ENCODE measurements at places on chromosomes 13 and 19.

- peak; percentile 84 for DNase-seq
Measured at GRCh38 chr19:1076951-1077350, 10.0 kb downstream of the ARHGAP45 start.

DNA sequence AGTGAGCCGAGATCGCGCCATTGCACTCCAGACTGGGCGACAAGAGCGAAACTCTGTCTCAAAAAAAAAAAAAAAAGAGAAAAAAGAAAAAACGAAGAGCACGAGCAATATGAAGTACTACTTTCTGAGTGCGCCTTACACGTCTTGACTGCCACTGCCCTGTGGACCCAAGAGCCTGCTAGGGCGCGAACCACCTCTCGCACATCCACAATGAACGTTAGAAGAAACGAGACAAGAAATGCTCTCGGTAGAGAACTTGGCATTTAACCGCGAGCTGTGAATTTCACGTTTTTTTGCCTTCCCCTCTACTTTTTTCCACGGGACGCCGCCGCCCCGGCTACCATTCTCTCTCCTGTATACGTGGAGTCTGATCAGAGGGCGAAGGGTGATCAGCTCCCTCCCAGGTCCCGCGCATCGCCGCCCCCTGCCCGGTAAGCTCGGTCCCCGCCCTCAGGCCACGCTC lies 454 bp downstream of the TIMM44 start:
- no peak for DNase-seq

DNA sequence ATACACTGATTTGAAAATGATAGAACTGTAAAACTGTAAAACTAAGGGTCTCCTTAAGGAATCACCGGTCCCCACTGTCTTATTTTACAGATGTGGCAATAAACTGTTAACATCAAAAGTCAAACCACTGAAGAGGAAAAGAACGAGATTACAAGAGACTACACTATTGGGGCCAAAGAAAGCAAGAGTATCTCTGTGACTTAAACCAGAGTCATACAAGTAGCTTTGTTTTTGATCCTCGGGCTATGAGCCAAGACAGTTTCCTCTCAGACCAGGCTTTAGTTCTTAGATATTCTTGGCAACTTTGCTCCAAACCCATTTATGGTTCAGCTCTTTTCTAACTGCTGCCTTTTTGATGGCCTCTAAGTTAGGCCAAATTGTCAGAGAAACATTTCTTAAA lies 113.8 kb downstream of the TBC1D4 start:
- DNase-seq, result no peak

DNA sequence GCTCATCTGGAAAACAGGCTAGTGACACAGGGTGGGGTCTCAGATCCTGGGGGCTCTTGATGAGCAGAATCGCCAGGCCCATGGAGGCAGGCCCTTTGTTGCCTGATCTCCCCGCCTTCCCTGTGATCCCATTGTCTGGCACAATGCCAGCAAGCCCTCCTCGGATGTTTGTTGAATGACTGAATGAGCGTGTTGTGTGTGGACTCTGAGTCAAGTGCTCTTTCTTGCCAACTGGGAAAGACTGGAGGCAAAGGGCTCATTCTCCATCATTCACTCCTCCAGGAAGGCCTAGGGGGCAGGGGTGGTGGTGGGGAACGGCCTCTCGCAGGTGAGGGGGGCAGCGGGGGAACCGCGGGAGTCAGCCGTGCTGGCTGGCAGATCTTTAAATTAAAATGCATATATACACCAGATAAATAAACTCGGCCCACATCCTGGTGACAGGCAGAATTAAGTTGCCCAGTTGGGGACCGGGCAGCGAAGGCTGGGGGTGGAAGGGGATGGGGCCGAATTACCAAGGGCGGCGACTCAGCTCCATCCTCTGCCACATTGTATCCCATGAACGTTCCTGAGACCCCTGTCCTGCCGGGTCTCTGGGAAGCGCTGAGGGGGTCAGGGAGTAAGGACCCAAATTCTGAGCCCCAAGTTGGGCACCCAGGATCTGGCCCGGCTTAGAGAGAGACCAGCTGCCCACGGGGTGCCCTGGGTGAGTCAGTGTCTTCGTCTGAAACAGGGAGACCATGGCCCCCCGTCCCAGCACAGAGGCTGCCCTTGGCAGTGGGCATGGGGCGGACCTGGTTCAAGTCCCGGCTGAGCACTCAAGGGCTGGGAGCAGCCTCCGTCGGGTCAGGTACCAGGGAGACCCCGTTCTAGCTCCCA lies 24.5 kb downstream of the EFNA2 start:
- DNase-seq, result no peak

GRCh38 chr13:24253520-24254145 lies 55.7 kb upstream of the C1QTNF9 start:
- no peak for DNase-seq

GRCh38 chr19:2523630-2524311 lies 47.8 kb downstream of the GADD45B start:
- DNase-seq, result no peak

DNA sequence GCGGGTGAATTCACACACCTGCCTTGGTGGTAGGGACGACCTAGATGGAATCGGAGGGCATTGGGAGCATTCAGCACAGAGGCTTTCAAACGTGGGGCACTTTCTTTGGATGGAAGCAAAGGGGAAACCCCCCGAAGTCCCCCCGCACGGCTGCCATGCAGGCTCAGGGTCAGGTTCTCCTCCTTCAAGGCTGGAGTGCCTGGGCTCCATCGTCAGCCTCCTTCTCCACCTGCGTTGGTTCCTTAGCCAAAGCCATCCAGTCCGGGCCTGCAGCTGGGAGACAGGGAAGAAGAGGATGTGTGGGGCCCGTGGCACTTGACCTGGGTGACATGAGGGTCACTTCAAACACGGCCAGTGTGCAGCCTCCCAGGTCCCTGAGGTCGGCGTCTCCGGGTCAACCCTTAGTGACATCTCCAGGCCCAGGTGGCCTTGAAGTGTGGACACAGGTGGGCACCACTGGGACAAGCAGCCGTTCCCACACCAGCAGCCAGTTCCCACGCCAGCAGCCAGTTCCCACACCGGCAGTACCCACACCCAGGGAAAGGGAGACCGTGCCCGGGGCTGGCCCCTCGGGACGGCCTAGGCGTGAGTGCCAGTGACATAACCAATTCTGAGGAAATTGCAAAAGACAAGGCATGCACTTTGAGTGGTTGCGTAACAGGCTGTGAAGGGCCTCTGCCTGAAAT lies 116.0 kb downstream of the SOX1 start:
- no peak for DNase-seq

GRCh38 chr13:47798906-47799305 lies 202.2 kb downstream of the SUCLA2 start:
- DNase-seq, result no peak

- no peak for DNase-seq
Measured at GRCh38 chr13:98480915-98481877, 95.7 kb downstream of the STK24 start.

- no peak for DNase-seq
Measured at GRCh38 chr13:78607409-78608251, 4.3 kb upstream of the POU4F1 start.

DNA sequence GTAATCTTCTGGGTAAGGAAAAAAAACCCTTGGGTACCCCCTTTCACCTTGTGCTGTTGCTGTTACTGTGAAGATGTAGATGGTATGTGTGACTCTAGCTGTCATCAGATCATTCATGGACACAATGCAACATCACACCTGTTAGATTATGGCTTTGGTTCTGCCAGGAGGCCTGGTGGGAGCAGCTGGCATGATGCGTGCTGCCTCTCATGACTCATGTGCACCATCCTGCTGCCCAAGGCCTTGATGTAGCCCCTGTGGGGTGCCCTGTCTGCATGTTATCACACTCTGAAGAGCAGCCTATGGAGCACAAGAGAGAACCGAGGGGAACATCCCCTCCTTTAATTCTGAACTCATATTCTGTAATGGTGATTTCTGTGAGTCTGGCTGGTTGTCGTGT lies 57.7 kb upstream of the TEX29 start:
- DNase-seq, result no peak

- DNase-seq, result no peak
Measured at GRCh38 chr13:40083841-40084240, 428.4 kb downstream of the COG6 start.

GRCh38 chr19:1438933-1439354 lies 748 bp downstream of the RPS15 start:
- no peak for DNase-seq

DNA sequence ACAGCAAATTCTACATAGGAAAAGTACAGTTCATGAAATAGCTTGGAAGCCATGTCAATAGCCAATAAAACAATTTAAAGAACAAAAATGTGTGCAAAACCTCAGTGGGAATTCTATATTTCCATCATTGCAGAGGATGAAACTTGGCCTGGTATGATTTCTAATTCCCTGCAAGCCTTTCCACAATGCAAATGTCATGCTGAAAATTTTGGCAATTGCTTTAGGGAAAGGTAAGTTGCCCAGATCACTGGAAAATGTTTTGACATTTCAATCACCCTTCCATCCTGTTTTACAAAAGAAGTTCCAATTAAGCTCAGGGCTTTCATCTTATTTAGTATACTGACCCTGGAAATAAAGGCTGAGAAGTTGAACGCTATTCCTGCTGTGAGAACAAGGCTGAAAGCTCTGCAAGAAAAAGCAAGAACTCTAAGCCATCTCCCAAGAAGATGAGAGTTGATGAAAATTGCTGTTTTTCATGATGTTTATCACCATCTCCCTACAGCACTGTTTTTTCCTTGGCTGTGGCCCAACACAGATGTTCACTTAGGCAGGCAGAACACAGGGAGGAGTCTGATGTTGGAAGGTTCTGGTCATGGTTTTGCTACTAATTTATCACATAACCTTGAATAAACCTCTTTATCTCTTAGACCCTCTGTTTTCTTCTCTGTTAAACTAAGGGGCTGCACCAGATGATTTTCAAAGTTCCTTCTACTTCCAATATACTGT lies 263.7 kb downstream of the KCTD12 start:
- no peak for DNase-seq

GRCh38 chr13:48112896-48113755 lies 18.2 kb upstream of the MED4 start:
- no peak for DNase-seq

- DNase-seq, result no peak
Measured at GRCh38 chr13:110027470-110028240, 241.3 kb upstream of the IRS2 start.

- no peak for DNase-seq
Measured at GRCh38 chr19:45136507-45137178, 24.1 kb downstream of the NKPD1 start.

DNA sequence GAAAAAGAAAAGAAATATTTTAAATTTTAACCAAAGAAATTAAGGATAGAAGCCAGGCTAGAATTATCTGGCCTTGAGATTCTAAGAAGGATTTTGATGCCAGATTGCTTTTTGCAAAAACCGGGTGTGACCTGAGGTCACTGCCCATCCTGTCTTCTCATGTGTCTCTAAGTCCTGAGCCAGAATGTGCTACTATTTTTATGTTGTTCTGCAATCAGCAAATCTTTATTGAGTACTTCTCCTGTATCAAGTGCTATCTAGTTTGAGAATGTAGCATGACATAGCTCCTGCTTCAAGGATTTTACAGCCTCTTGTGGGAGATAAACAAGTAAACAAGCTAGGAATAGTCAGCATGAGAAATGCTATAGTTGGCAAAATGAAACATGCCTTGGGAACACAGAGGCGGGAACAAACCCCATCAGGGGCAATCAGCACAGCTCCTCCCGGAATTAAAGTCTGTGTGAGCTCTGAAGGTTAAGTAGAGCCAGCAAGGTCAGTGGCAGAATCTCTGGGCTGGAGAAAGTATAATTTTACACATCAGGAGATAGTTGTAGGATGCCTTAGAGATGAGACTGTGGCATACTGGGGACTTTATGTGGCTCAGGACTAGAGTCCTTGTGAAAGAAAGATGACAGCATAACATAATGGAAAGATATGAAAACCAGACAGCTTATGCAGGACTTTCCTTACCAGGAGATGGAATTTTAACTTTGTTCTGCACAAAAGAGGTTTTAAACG lies 899.5 kb upstream of the SLC10A2 start:
- DNase-seq, result no peak

DNA sequence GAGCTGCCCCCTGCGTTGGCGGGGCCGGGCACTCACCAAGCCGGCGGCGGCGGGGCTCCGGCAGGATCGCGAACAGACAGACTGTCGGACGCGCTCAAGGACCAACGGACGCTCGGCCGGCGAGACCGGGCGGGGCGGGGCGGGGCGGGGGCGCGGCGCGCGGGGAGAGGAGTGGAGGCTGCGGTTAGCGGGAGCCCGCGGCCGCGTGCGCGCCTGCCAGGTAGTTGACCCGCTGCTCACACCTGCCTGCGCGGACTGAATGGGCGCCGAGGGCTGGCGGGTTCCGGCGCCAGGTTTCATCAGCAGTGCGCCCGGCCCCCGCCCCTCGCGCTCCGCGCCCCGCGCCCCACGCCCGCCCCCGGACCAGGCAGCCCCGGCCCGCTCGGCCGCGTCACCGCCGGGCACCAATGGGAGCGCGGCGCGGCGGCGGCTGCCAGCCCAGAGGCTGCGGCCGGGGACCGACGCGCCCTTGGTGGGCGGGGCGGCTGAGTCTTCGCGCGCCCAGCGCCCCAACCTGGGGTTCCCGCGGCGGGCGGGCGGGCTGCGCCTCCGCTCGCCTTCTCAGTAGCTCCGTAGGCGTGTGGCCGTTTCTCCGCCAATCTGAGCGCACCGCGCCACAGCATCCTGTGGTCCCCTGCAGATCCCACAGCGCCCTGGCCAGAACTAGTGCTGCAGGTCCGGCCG lies at the start of gene SLC7A1:
Gene SLC7A1, minus strand, starts transcription at position 309 of the 684 bp plus-strand sequence. CDS start 59,500 bp downstream, outside the sequence.
- peak; percentile 91 for DNase-seq

DNA sequence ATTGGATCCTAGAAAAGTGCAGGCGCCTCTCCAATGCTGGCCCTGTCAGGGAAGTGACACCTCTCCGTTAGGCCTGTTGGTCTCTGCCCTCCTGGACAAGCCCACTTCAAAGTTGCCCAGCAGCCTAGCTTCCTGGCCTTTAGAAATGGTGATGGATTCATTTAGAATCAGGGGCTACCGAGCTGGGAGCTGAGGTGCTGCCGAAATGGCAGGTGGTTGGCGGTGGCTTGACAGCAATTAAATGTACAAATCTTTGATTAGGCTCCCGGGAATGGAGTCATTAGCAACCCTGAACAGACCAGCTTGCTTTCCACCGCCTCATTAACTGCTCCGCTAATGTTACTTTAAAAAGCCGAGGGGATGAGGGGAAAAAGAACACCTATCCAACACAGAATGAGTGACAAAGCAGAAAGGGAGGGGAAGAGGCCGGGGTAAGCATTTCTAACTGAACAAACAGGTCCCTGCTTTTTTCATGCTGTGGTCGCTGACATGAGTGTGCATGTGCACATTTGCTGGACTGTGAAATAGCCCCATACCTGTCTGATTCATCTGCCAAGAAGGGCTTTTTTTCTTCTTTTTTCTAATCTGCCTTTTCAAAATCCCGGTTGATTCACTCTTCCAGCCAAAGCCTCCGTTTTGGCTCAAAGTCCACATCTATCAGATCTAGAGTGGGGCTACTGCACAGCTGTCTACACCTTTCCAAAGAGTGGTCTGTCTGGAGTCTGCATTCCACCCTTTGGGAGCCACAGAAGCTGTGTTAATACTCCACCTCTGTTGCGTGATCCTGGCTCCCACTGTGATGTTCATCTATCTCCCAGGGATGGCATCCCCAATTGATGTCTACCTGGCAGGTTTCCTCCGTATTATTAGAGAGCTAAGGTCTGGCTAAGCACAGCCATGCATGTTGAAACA lies 431.9 kb downstream of the COG6 start:
- DNase-seq, result no peak
